ENCODE measurements at places on chromosomes 3 and 15.

DNA sequence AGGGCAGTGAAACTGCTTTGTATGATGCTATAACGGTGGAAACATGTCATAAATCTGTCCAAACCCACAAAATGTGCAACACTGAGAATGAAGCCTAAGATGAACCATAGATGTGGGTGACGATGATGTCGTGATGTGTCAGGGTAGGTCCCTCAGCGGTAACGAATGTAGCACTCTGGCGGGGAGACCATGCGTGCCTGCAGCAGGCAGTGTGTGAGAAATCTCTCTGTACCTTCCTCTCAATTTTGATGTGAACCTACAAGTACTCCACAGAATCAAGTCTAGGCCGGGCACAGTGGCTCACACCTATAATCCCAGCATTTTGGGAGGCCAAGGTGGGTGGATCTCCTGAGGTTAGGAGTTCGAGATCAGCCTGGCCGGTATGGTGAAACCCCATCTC lies 268.2 kb upstream of the LYSMD4 start:
- no peak for DNase-seq

DNA sequence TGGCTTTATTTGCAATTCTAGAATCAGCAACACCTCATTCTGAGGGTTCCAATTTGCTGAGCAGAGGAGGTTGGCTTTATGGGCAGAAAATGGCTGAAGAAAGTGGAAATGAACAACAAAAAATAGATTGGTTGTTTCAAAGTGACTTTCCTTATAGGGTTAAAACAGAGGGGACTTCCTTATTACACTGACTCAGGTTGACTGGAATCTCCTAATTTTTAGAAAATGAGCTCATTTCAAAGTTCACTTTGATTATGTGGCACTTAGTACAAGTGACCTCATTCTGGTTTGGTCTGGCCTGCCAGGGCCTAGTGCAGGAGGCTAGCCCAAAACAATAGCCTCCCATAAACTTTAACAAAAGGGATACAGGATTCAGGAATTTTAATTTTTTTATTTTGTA lies 41.4 kb downstream of the NFKBIZ start:
- DNase-seq: no peak

DNA sequence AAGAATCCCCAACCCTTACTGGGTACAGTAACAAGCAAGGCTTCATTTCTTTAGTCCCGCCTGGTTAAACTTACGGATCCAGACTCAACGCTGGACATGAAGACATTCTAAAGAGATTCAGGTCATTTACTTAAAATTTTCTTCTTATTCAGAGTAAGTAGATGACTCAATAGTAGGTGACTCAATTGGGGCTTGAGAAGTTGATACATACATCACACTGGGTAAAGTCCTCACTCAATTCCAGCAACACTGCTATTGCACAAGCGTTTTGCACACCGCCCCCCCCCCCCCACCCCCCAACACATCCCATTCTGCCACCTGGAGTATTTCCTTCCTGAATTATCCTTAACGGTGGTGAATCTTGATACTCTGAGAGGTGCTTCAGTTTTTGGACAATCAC lies 610.0 kb downstream of the FOXP1 start:
- no peak for DNase-seq

DNA sequence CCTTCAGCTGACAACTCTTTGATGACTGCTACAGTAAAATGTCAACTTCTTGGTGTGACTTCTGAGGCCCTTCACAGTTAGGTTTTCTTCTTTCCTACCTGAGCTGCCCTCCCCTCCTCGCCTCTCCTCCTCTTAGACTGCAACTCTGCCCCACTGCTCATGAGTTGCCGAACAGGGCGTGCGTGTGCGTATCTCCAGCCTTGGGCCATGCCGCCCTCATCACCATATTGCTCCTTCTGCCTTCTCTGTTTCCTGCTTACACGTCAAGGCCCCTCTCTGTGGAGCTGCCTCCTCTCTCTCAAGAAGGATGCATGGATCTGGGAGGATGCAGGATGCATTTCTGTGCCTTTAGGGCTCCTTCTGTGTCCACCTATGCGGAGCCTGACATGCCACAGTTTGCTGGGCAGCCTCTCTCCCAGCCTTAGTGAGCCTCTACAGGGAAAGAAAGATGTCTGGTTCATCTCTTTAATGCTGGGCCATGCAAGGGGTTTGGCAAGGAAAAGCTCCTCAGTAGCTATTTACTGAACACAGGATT lies 205.9 kb downstream of the RPLP1 start:
- no peak for DNase-seq

DNA sequence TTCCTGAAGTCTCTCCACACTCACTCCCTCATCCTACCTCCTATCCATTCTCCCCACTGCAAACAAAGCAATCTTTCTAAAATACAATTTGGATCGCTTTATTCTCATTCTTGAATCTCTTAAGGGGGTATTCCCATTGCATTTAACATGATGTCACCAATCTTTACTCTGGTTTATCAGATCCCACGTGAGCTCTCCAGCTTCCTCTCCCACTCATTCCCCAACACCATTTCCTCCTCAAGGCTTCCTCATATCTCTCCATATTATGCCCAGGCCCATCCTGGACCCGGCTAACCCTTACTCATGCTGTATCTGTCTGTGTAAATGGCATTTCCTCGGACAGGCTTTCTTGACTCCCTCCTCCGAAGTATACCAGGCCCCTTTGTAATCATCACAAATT lies 165.0 kb downstream of the CD47 start:
- DNase-seq: no peak

All from activated CD8-positive, alpha-beta memory T cell treated with anti-CD3 and anti-CD28 coated beads for 1 hour (primary cell).